Stimulated activated naive CD8-positive, alpha-beta T cell treated with anti-CD3 and anti-CD28 coated beads, Interleukin-15, amount 100 ng/mL, for 72 hours (primary cell): ENCODE measurements at places on chromosomes 13 and 19.
A peak's percentile ranks its signal among the peaks of the same experiment; 100 is the strongest.

DNA sequence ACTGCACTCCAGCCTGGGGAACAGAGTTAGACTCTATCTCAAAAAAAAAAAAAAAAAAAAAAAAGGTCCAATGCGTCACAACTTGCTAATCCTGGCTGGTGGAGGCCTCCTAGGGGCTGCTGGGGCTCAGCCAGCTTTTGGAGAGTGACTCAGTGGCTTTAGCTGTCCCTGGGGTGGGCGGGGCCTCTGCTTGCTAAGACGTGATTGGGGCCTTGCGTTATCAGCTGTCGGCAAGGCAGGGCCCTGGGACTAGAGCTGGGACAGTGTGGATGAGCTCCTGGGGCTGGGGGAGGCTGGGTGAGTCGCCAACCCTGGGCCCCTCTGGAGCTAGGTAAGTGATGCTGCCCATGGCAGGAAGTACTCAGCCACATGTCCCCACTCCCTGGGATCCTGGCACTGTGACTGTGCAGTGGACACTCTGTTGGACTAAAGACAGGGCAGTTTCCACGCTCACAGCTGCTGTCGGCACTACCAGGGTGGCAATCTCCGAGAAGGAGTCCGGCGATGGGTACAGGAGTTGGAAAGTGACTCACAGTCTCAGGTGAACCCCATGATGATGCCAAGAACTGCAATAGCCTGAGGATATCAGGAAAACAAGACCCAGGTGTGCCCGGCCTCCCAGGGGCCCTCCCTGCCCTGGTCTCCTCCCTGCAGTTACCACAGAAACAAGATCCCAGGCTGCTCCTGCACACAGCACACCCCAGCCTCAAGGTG is 32.2 kb downstream of the F2RL3 start:
- DNase-seq, result no peak

GRCh38 chr19:5542665-5543064 is 25.1 kb downstream of the TINCR start:
- DNase-seq, result no peak

- no peak for DNase-seq
Measured at GRCh38 chr19:2056837-2057192, 5.8 kb upstream of the MKNK2 start.

DNA sequence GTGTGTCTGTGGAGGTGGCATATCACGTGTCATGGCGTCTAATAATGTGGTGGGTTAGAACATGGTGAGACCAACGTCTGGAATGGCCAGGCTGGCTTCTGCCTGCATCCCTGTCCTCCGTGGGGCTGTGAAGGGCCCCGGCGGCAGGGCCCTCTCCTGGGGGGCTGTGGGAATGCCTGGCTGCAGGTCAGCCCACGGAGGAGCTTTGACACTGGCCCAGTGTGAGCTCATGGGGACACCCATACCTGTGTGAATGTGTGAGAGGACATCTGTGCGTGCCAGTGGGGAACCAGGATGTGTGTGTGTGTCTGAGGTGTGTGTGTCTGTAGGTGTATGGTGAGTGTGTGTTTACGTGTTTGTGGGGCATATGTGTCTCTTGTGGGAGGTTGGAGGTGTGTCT is 300.1 kb downstream of the TEX29 start:
- DNase-seq, result no peak

GRCh38 chr13:26378116-26378515 is 124.2 kb downstream of the CDK8 start:
- no peak for DNase-seq

GRCh38 chr19:6354098-6354674 is 7.1 kb upstream of the CLPP start:
- DNase-seq, result no peak

- peak; percentile 12 for DNase-seq
Measured at GRCh38 chr13:49584771-49585182, 581 bp downstream of the RCBTB1 start.

DNA sequence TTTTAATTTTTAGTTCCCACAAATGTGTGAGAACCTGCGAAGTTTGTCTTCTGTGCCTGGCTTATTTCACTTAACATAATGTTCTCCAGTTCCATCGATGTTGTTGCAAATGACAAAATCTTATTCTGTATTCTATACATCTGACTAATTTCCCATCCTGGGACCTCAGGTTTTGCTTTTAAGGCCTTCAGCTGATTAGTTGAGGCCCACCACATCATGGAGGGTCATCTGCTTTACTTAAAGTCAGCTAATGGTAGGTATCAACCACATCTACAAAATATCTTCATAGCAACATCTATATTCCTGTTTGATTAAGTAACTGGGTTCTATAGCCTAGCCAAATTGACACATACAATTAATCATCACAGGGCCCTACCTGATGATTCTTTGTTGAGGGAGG is 534.0 kb downstream of the EFNB2 start:
- DNase-seq, result no peak

GRCh38 chr19:338421-338820 is 6.2 kb downstream of the MIER2 start:
- no peak for DNase-seq

GRCh38 chr19:28553005-28553404 is 659.9 kb downstream of the UQCRFS1 start:
- DNase-seq, result no peak

GRCh38 chr13:72198042-72198441 is 331.0 kb upstream of the DACH1 start:
- DNase-seq, result no peak

DNA sequence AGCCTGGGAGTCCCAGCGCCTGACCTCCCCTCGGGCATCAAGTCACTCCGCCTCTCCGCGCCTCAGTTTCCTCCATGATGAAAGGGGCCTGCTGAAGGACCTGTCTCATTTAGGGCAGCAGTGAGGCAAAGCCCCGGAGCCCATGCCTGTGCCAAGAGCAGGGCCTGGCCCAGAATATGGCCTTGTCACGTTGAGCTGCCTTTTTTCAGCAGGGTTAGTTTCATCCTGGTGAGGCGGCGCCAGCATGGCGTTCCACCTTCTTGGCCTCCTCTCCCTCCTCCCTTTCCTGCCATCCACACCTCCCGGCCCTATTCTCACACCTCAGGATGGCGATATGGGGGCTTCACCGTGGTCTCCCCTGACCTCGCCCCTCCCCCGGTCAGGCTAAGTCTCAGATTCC is 30.2 kb downstream of the PAK4 start:
- no peak for DNase-seq

DNA sequence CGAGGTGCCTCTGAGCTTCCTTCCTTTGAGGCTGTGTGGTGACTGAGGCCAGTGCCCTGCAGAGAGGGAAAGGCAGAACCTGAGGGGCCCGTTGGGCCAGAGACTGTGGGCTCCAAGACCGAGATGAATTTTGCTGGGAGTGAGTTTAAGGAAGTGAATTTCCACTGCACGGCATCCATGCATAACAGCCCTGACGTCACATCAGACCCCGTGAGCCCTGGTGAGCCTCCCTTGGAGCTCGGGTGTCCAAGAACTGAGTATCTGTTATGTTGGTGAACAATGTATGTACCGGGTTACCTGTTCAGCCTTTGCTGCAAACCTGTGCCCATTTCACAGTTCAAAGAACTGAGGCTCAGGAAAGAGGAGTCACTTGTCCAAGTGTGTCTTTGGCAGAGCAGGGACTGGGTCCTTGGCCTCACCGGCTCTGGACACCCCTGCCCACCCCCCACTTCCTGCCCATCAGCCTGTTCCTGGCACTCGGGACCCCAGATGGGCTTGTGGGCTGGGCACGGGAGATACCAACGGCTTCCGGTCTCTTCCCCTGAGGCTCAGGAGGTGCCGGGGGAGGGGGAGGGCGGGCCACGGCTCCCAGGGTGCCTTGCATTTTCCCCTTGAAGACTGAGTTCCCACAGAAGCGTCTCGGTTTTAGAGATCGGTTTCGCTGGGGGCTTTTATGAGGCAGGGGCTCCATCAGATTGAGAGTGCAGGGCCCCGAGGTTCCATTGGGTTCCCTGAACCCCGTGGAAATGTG is 33.7 kb downstream of the NFILZ start:
- no peak for DNase-seq

DNA sequence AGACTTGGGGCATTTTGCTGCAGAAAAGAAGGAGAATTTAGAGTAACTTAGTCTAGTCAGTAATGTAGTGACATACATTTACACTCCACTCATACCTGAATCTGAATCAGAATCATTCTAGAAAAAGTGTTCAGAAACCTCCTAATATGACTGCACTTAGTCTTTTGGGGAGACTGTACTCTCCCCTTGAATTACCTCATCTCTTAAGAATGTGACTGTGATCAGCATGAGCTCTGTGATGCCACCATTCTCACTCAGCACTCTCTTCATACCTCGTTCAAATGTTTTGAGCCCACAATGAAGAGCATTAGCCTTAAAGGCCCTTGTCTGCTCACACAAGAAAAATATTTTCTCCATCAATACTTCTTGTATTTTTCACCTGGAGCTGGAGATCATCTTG is 229.4 kb downstream of the FGF14 start:
- no peak for DNase-seq

- peak; percentile 63 for DNase-seq
Measured at GRCh38 chr19:46426506-46427162, 2.1 kb downstream of the PNMA8C start.

- DNase-seq, result no peak
Measured at GRCh38 chr13:113656831-113657671, 947 bp downstream of the ATP4B start.

- no peak for DNase-seq
Measured at GRCh38 chr19:18401580-18402112, 4.2 kb upstream of the LRRC25 start.

- no peak for DNase-seq
Measured at GRCh38 chr19:49666120-49666444, 349 bp downstream of the BCL2L12 start.

DNA sequence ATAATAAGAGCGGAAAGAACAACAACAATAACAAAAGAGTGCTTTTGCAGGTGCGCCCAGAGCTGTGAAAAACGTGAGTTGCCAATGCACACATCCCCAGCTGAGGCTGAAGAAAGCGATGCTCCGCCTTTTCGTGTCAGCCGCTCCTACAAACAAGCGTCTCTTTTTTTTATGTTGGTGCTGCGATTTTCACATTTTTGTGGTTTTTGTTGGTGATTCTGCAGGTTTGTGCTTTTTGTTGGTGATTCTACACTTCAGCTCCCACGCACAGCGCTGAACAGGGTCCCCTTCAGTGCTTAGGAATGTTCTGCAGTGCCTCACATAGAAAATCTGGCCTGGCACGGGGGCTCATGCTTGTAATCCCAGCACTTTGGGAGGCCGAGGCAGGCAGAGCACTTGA is 7.3 kb upstream of the SBK3 start:
- no peak for DNase-seq

DNA sequence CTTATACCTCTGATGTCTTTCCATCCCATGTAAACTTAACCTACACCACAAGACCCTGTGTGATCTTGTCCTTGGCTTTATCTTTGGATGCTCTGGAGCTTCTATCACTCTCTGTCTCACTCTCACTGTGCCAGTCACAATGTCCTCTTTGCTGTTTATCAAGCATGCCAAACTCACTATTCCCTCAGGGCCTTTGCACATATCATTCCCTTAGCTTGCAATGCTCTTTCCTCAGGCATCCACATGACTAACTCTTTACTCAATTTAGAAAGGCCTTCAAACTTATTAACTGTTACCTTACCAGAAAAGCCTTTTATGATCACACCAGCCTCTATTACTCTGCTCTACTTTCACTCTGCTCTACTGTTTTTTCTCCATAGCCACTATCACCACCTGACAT is 354.1 kb downstream of the RFC3 start:
- no peak for DNase-seq

DNA sequence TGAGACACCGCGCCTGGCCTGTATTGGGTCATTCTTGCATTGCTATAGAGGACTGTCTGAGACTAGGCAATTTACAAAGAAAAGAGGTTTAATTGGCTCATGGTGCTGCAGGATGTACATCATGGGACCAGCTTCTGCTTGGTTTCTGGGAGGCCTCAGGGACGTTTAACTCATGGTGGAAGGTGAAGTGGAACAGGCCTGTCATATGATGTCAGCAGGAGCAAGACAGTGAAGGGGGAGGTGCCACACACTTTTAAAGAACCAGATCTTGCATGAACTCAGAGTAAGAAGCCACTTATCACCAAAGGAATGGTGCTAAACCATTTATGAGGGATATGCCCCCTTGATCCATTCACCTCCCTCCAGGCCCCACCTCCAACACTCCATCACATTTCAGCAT is 18.7 kb downstream of the CARD8 start:
- DNase-seq, result no peak

GRCh38 chr13:99932912-99933311 is 38.7 kb downstream of the ZIC5 start:
- no peak for DNase-seq

DNA sequence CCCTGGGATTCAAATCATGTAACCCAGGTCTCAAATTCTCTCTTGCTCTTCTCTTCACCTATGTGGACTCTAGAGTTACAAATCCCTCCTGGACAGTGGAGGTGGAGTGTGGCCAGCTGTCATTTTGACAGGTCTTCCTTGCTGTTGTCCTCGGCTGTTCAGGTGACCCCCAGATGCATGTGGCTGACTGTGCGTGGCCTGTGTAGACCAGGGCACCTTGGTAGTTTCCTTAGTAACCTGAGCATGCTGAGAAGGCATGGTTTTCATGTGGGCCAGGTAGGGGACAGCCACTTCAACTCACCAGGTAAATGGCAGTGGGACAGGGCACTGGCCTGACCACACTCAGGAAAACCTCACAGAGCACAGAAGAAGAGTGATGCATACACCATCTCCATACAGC is 155.0 kb upstream of the TSHZ3 start:
- no peak for DNase-seq

- DNase-seq, result no peak
Measured at GRCh38 chr19:19305696-19306095, 14.6 kb downstream of the SUGP1 start.

- no peak for DNase-seq
Measured at GRCh38 chr13:48401480-48401879, 11.4 kb downstream of the LPAR6 start.

- no peak for DNase-seq
Measured at GRCh38 chr13:30998136-30999088, 66.0 kb downstream of the TEX26 start.

GRCh38 chr19:37763488-37763887 is 15.9 kb downstream of the ZNF573 start:
- no peak for DNase-seq

GRCh38 chr19:54650108-54650655 is 12.6 kb upstream of the LILRB4 start:
- no peak for DNase-seq

GRCh38 chr13:110407021-110407420 is 99.9 kb downstream of the COL4A2 start:
- no peak for DNase-seq

GRCh38 chr19:19204181-19204580 is 967 bp upstream of the NR2C2AP start:
- no peak for DNase-seq
